ENCODE measurements at places on chromosomes 16 and 17.

DNA sequence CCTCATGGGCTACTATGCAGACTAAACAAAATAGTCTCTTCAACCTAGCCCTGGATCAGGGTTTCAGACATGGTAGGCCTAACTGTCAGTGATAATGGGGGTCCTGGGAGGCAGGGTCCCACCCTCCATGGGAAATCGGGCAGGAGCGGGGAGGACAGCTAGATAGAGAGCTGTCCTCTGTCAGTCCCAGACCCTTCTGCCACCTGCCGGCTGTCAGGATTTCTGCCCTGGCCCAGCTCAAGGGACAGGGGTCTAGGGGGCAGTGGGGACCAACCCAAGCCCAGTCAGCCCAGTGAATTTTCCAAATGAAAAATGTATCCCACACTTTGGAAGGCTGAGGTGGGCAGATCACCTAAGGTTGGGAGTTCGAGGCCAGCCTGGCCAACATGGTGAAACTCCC lies 5.3 kb downstream of the CA7 start:
- DNase-seq = no peak

- no peak for DNase-seq
These were observed 10.2 kb downstream of the ENDOV start for GRCh38 chr17:80424878-80425765.

- no peak for DNase-seq
These were observed 122.0 kb upstream of the CHMP6 start for GRCh38 chr17:80869481-80870145.

DNA sequence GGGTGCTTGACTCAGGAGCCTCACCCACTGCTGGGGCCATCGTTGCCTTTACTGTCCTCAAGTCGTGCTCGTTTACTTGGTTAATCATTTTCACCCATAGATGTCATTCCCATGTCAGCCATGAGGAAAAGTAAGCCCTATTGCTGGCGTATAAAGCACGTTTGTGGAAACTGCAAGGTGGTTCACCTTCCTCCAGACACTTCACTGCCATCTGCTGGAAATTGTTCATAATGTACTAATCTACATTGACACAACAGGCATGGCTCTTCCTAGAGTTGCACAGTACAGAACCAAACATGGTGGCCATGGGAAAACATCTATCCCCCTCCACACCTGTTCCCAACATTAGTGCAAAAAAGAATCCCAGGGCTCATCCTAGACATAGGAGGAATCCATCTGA lies 116.6 kb downstream of the ZNF18 start:
- DNase-seq = no peak

DNA sequence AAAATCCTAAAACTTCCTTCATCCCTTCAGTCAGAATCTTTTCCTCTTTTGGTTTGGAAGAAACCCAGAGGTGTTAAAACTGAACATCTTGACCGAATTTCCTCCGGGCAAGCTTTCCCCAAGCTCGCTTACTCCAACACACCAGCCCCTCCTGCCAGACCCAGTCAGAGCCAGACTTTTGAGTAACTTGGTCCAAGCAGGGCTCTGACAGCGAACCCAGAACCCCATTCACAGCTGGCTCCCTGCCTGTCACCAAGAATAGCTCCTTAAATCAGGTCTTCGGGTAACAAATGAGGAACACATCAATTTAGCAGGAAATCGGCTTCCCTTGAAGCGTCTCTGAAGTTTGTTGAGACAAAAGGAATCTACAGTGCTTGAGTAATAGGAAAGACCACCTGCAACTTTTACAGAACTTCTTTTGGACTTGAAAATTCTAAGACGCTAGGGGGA lies 27.3 kb downstream of the GAS7 start:
- DNase-seq = no peak

- peak; percentile 88 for DNase-seq
These were observed 7.4 kb downstream of the KDM6B start for GRCh38 chr17:7841396-7841914.

DNA sequence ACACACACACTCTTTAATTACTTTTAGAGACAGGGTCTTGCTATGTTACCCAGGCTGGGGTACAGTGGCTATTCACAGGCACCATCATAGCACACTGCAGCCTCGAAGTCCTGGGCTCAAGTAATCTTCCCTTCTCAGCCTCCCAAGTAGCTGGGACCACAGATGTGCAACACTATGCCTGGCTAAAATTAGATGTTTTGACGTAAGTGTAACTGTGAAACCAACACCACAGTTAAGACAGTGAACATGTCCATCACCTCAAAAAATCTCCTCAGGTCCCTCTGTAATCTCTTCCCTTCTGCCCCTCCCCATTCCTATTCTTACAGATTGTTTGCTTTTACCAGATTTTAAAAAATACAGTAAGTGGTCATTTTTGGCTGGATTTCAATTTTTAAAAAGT lies 66.7 kb downstream of the RPGRIP1L start:
- no peak for DNase-seq

- DNase-seq = no peak
These were observed 225.0 kb downstream of the XYLT1 start for GRCh38 chr16:17245776-17246175.

DNA sequence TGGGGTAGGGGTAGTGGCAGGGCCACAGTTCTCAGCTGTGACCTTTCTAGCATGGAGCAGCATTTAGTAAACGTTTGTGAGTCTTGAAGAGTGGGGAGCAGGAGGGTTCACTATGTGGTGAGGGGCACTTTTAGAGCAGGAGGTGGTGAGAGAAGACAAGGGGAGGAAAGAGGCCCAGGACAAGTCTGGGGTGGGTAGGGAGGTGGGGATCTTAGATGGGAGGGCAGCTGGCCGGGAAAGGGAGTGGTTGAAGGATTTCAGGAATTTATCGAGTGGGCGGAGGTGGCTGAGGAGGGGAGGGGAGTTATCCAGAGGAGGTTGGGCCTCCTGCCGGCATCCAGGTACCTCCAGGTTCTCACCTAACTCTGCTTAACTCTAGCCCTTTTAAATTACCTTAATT lies 1.9 kb downstream of the CLEC16A start:
- no peak for DNase-seq

GRCh38 chr17:63086483-63087185 lies 120.6 kb downstream of the TANC2 start:
- DNase-seq = no peak

GRCh38 chr16:29986231-29986630 lies 9.2 kb downstream of the HIRIP3 start:
- DNase-seq = no peak

GRCh38 chr17:75814900-75815373 lies 29.3 kb downstream of the UNC13D start:
- no peak for DNase-seq

GRCh38 chr17:2571523-2572303 lies 21.7 kb upstream of the PAFAH1B1 start:
- no peak for DNase-seq

GRCh38 chr16:79607587-79607986 lies 7.0 kb upstream of the MAF start:
- DNase-seq = no peak

GRCh38 chr17:49247944-49248343 lies 17.4 kb upstream of the PHOSPHO1 start:
- no peak for DNase-seq

- peak; percentile 88 for DNase-seq
These were observed 177.8 kb upstream of the TBX2 start for GRCh38 chr17:61221597-61222471.

- DNase-seq = no peak
These were observed 8.3 kb downstream of the SLC5A10 start for GRCh38 chr17:18960241-18960665.

- no peak for DNase-seq
These were observed 4.6 kb downstream of the TEN1 start for GRCh38 chr17:75983501-75984181.

DNA sequence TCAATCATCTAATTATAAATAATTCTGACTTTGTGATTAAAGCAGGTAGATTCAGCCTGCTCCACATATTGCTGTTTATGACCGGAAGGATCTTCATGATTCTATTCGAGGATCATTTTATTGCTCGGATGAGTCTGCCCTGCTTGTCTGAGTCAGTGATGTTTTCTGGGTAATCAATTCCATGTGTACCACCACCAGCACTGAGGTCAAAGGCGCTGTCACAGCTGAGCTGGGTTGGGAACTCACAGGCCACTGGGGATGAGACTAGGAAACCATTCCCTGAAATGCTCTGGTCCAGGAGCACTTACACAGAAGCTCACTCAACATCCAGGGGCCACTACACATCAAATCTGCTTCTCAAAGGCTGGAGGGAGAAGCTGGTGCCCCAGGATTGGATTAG lies 30.4 kb upstream of the ERN1 start:
- DNase-seq = no peak

GRCh38 chr17:1422885-1423284 lies 22.9 kb upstream of the YWHAE start:
- no peak for DNase-seq

GRCh38 chr16:28938721-28939120 lies 7.0 kb downstream of the CD19 start:
- no peak for DNase-seq
